Left forelimb (tissue), 1 donor: ENCODE measurements at places on chromosomes 12 and 14.
A peak's percentile ranks its signal among the peaks of the same experiment; 100 is the strongest.

- DNase-seq: no peak
Observed at GRCh38 chr12:57341275-57341990, 89.4 kb downstream of the R3HDM2 start.

- no peak for DNase-seq
Observed at GRCh38 chr12:91505006-91505405, 322.4 kb upstream of the DCN start.

DNA sequence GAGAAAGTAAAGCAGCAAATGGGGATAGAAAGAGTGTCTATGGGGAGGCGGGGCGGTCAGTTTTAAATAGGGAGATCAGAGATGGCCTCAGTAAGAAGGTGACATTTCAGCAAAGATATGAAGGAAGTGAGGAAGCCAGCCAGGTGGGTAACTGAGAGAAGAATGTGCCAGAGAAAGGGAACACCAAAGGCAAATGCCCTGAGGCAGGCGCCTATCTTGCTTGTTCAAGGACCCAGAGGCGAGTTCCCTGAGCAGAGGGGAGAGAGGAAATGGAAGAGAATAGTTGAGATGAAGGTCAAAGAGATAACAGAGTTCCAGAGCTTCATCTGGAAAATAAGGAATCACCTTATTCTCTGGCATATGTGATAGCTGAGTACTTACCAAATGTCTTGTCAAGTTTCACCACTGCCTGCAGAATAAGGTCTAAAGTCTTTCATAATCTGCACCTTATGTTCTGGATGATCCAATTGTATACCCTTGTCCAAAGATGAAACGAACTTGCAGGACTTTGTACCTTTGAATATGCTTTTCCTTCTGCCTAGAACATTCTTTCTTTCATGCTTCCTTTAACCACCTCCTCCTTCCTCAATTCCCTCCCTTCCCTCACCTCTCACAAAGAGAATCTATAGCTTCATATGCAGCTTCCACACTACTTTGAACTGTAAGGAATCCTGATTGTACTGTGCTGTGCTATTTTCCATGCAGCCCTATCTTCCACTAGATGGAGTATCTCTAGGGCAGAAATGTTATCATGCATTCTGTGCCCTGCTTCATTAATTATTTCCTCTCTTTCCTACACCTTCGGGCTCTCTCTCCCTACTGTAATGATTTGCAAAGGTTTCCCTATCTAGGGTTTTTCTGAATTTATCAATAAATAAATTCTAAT is 38.5 kb downstream of the GNPTAB start:
- no peak for DNase-seq

DNA sequence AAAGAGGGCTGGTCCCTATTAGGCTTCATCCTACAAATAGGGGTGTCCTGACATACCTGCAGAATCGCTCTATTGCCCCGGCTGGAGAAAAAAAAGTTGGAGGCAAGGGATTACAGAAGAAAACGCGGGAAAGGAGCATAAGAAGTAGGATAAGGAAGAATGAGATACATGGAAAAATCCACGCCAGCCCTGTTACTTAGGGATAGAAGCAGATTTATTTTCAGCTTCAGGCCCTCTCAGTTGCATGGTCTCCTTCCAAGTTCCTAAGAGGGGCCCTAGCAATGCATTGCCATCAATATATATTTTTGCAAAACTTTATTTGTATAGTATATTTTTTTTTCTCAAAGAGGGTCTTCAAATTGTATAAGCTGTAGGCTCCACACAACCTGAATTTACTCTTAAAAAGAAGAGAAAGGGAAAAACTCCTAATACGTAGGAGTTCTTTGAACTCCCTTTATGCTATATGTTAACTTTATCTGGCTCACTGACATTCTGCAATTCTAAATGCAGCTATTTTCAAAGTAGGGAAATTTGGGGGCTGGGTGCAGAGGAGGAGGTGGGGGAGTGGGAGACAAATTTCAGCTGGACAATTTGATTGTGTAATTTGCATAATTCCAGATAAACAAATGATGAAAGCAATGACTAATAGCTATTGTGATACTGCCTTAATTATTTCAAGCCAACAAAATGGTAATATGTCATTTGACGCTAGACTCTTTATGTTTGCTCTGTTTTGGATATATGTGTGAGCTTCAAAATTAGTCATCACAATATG is 137.7 kb upstream of the TRHDE start:
- DNase-seq: no peak

DNA sequence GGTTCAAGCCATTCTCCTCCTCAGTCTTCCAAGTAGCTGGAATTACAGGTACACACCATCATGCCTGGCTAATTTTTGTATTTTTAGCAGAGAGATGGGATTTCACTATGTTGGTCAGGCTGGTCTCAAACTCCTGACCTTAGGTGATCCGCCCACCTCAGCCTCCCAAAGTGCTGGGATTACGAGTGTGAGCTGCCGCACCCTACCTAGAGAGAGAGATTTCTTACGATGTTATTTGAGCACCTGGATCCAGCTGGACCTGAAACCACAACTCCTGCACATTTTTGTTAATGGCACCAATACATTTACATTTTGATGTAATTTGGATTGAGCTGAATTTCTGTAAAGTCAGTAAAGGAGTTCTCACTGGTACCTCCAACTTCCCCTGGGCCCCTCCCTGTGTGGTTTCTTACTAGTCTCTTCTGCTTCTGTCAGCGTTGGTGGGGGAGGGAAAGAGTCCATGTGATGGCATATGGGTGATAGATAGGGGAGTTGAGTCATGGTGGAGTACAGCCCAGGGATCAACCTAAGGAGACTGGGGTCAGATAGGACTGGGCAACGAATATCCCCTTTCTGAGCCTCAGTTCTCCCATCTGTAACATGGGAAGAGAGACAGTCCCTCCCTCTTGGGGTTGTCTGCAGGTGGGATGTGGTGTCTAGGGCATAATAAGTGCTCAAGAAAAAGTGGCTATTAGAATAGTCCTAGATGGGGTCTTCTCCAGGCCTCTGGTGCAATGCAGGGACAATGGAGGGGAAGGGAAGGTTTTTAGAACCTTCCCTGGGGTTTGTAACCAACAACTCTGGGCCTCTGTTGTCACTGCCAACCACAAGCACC is 83.3 kb upstream of the MED13L start:
- DNase-seq: no peak

DNA sequence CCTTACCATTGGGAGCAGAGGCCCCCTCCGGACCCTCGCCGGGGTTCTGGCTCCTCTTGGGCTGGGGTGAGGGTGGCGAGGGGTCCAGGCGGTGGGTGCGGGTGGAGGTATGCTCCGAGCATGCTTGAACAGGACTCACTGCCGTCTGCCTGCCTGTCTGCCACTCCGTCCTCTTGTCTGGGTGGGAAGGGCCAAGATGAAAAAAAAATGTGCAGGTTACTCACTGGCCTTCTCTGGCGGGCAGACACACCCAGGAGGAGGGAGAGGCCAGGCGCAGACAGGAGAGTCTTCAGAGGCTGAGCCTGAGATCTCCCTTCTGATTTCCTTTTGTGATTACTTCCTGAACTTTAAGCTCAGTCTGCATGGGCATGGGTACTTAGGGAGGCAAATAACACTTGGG is 76.1 kb downstream of the STON2 start:
- DNase-seq: no peak

GRCh38 chr12:116382686-116383530 is 105.4 kb upstream of the MED13L start:
- DNase-seq: peak; percentile 74

- no peak for DNase-seq
Observed at GRCh38 chr12:38124247-38125012, 192.1 kb upstream of the ALG10B start.

DNA sequence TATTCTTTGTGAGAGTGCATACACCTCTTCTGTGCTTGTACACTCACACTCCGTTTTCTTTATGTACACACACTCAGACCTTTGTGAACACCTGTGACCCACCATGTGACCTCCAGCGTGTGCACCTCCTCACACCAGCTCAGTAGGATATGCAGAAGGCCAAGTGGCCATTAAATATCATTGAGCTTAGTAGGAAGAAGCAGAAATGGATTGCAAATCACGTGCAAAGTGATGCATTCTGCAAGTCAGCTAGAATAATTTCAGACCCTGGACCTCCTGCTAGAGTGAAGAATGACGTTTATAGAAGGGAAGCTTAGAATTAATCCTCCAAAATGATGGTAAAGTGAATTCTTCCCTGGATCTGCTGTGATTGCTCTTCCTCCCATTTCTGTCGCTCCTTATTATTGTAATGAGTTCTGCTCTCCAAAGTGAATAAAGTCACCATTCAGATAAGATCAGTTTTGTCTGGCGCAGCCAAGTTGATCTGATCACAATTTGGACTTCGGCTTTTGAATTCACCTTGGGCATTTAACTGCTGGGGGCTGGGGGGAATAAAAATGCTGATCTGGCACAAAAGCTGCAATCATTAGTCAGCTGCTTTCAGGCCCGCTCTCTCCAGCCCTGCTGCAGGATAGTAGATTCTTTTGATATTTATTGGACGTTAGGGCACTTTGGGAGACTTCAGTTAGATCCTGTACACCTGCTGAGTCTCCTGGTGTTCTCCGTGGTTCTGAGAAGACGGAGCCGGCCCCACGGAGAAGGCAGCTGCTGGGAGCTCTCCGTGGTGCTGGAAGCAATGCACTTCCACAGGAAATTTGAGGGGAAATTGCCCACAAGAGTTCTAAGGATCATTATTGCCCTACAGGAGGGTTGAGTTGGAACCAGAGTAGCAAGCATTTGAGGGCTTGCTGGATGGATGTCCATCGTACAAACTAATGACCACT is 12.4 kb upstream of the NRXN3 start:
- DNase-seq: no peak

GRCh38 chr12:93127582-93128331 is 198.7 kb upstream of the EEA1 start:
- no peak for DNase-seq
